ENCODE measurements at places on chromosomes 16 and 17. TPM values are rescaled to one million over a fixed set of nuclear protein-coding genes. Genes with fewer than 3 reads are reported as not detected.

DNA sequence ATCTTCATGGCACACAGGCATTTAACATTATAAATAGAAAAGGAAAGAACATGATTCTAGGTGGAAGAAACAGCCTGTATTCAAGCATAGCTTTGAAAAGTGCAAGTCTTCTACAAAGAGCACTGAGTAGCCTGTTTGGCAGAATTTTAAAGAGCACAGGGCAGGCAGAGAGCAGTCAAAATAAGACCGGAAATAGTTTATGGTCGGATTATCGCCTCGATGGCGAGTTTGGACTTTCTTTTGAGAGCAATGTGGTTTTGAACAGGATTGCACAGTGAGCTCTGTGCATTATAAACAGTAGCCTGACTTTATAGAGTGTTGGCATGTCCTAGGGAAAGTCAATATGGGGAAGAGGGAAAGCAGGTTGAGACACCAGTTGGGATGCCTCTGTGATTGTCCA lies 6.2 kb upstream of the TMEM100 start:
- DNase-seq: no peak

DNA sequence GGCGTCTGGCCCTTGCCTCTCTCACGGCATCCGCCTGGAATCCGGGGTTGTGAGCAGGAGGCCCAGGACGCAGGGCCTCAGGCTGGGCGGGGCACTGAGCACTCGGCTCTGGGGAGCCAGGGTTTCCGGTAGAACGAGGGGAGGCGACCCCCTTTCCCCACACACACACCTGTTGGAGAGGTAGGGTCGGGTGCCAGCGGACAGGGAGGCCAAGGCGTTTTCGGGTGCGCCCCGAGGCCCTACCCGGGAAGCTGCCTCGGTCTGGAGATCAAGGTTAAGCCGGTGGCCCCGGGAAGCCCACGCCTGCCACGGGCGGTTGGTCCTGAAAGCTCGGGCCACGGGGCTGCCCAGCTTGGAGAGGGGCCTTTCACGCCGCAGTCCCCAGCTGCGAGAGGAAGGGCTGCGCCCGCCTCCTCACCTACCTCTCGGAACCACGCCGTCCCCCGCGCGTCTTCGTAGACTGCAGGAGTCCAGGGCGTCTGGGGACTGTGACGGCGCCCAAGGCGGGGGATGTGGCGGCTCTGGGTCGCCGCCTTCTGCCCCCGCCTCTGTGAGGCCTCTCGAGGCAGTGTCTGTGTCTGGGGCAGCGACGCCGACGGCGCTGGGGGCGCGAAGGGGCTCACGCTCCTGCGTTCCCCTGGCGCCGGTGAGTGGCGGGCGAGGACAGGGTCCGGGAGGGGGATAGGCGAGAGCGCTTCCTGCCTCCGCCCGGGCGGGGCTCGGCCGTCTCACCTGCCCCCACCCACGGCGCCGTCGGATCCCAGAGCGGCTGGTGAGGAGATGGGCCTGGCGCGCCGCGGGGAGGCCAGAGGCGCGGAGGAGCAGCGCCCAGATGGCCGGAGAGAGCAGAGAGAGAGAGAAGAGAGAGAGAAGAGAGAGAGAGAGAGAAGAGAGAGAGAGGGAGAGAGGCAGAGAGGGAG lies 20.3 kb upstream of the HOXB9 start:
- no peak for DNase-seq

DNA sequence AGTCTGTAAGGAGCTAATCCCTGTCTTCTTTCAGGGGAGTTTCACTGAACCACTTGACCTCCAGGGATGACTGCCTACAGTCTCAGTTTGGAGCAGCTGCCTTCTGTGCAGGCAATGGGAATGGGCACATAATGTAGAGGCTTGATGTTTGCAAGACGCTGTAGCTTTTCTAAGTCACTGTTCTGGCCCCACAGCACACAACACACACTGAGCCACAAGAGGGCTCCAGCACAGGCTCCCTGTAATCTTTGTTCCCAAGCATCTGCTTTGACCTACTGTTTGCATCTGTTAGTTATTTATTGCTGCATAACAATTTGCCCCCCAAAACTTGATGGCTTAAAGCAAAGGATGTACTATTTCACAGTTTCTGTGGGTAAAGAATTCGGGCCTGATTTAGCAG lies 419.0 kb upstream of the ASIC2 start:
- no peak for DNase-seq

DNA sequence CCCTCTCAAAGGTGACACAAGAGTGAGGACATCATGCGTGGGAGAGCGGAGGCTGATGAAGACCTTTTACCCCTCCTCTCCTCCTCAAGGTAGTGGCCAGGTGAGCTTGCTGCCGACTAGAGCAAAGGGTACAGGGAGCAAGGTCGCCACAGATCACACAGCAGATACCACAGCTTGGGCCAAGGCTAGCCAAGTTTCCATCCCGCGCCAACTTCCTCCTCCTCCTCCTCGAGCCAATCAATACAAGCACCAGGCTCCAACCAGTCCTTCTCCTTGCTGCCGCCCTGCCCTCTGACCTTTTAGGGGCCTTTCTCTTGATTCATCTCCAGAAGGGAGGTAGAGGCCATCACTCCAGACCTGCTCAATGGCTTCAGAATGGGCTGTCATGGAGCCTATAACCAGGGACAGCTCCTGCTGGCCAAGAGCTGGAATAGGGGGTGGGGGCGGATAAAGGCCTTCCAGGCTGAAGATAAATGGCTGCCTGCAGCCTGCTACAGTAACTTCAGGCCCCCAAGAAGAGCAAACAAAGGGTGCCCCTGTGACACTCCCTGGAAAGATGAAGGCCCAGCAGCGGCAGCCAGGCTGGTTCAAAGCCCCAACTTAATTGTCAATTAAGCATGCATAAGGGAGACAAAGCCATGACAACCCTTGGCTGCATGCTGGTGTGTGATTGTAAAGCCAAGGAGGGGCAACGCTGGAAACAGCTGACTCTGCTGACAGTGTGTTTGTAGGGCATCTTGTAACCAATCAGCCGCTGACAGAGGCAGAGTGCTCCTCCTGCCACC lies 17.8 kb downstream of the HNF1B start:
- no peak for DNase-seq

GRCh38 chr16:46882304-46882939 lies 1.7 kb upstream of the GPT2 start:
- no peak for DNase-seq

- no peak for DNase-seq
Measured at GRCh38 chr17:69188064-69188463, 40.6 kb downstream of the ABCA10 start.

DNA sequence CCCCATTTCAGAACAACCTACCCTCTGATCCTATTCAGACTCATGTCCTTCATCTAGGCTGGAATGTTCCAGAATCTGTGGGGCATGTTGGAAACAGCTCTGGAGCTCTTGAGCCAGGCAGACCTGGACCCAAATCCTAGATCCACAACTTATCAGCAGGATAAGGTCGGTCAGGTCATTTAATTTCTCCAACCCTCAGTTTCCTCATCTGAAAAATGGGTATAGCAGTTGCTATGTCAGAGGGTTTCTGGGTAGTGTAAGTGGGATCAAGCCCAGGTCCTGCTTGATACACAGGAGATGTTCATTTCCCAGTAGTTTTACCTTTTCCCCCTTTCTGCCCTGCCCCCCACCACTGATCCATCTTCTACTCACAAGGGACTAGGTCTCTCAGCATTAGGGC lies 12.0 kb downstream of the SLC6A2 start:
- no peak for DNase-seq

DNA sequence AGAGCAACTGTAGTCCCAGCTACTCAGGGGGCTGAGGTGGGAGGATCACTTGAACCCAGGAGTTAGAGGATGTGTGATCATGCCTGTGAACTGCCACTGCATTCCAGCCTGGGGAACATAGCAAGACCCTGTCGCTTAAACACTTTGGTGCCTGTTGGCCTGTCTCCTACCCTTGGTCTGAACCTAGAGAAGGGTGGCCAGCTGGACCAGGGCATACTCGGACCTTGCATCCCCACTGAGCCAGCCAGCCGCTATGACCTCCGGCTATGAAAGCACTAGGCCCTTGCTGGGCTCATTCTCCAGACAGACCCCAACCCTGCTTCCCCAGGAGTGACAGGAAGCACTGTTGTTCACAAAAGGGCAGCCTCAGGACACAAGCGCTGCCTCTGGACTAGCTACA lies 4.6 kb downstream of the IFT20 start:
- no peak for DNase-seq

DNA sequence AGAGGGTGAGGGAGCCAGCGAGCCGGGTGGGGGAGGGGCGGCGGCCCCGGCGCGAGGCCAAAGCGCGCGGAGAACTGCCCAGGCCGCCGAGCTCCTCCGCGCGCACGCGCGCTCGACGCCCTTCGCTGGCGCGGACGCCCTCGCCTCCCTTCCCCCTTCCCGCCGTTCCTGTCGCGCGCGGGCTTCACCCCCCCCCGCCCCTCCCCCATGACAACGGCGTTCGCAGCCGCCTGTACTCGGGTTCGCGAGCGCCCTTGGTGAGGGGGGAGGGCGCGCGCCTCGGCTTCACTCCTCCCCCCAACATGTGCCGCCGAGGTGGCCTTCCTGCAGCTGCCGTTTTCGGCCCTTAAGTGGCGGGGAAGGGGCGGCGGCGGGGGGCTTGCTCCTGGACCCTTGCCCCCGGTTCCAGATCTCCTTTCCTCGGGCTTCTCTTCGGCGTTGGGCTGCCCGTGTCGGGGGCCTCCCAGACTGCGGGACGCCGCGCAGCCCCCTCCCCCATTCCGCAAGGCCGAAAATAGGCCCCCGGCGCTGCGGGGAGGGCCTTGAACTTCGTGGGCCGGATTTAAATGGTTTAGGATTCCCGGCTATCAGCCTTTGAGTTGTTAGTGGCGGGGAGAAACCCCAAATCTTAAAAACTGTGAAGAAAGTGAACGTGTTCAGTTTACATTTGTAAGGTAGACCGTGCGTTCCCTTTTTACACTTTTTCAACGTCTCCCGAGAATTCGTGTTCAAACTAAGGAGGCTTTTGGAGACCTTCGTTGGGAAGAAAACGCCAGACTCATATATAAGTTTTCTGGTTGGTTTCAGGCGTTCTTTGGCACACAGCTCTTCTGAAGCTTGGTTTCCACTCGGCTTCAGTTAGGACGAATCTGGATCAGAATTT lies 653 bp downstream of the SRRM2 start:
- DNase-seq: peak; percentile 89

GRCh38 chr17:41532947-41533570 lies 5.0 kb upstream of the KRT19 start:
- DNase-seq: no peak

GRCh38 chr16:65728167-65728566 lies 606.3 kb upstream of the CDH11 start:
- DNase-seq: no peak

- DNase-seq: no peak
Measured at GRCh38 chr16:75679366-75679765, 2.6 kb upstream of the CPHXL2 start.

DNA sequence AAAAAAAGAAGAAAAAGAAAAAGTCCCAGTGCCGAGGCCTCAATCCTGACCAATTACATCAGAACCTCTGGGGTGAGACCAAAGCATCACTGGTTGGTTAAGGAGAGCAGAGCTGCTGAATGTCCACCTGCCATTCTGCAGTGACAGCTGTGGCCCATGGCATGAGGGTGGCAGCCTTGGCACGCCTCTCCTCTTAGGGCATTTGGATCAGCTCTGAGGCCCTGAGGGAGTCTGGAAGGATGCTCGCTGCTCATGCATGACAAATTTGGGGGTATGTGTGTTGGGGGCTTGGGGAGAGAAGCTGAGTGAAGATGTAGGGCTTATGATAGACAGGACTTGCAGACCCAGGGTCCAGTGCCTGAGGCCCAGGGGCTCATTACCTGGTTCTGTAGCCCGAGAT lies 26.3 kb downstream of the MYLK3 start:
- DNase-seq: no peak

GRCh38 chr17:47240806-47241205 lies 12.8 kb upstream of the ITGB3 start:
- DNase-seq: no peak

The VMO1 gene
- total RNA-seq: not detected

The ASB16 gene
- total RNA-seq: 12.2 TPM

The CIITA gene
- 1.6 TPM for total RNA-seq

The SOST gene
- not detected for total RNA-seq

The FNDC8 gene
- total RNA-seq: not detected

Data from heart left ventricle (tissue), 16 donors.